ENCODE measurements at places on chromosomes 3 and 15. TPM values are rescaled to one million over a fixed set of nuclear protein-coding genes. Genes with fewer than 3 reads are reported as not detected.

The HTR3E gene
- not detected for total RNA-seq

The CADM2 gene
- total RNA-seq, result not detected

The ACKR4 gene
- 0.43 TPM for total RNA-seq

The GOLGA8T gene
- total RNA-seq, result not detected

The UBL7 gene
- 57.1 TPM for total RNA-seq

The GCNT3 gene
- 154 TPM for total RNA-seq

The CCR3 gene
- not detected for total RNA-seq

The SPESP1 gene
- total RNA-seq, result not detected

The GOLGA8G gene
- not detected for total RNA-seq

The GALNT15 gene
- total RNA-seq, result not detected

The CSTA gene
- not detected for total RNA-seq

DNA sequence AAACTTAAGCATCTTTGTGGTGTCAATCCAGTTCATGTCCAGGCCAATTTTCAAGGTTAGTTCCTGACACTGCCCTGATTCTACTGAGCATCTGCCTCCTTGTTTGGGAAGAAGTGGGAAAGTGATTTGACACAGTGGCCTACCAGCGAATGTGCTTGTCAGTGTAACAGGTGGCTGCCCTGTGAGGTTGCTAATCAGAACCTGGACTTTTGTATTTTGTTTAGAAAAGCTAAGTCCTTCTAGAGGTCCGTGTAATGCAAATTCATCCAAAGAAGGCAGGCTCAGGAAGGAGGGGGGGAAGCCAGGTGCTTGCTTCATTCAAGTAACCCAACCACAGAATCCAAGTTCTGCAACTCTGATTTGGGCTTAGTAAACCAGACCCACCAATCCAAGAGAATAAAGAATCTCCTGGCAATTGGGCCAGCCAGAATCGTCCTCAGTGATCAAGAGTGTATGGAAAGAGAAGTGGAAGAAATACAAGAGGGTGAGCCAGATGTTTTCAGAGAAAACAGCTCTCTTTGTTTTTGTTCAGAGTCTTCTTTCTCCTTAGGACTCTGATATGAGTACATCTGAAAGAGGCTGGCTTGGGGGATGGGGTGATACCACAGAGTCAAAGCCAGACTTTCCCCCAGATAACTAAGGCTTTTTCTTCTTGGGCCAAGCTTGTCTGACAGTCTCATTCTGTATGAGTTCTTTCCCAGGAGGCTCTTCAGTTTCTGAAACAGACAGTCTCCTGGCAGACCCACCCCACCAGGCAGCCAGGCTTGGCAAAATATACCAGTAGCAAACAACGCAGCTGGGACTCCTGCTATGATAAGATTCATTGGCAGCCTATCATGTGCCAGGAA lies 508.9 kb upstream of the TBL1XR1 start:
- DNase-seq, result no peak

DNA sequence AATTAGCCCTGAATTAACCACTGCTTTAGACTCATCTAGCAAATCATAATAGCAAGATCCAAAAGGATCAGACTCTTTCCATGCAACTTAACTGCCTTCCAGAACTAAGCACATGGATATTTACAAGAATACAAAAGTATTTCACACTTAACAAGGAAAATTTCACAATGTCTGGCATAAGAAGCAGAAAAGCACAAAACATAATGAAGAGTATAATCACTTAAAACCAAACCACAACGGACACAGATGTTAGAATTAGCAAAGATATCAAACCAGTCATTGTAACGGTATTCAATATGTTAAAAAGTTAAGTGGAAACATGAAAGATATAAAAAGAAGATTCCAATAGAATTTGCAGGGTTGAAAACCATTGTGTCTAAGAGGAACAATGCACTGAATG lies 51.5 kb upstream of the COL6A6 start:
- DNase-seq, result no peak

DNA sequence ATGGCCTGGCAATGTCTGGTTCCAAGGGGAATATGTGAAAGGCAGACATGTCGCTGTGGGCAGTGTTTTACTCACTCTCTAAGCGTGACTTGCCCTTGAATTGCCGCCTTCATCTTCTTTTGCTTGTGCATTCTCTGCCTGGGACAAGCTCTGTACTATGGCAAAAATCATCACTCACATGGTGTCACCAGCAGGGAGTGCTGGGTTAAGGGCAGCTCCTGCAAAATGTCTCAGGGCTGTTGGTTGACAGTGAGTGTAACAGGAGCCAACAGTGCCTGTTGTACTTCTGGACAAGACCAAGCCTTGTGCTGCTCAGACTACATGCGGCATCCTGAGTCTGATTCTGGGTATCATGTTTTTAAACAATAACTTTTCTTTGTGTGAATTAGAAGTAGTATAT lies 45.3 kb upstream of the KY start:
- DNase-seq, result no peak

- no peak for DNase-seq
These were observed 224.1 kb downstream of the IGSF11 start for GRCh38 chr3:118810499-118811035.

DNA sequence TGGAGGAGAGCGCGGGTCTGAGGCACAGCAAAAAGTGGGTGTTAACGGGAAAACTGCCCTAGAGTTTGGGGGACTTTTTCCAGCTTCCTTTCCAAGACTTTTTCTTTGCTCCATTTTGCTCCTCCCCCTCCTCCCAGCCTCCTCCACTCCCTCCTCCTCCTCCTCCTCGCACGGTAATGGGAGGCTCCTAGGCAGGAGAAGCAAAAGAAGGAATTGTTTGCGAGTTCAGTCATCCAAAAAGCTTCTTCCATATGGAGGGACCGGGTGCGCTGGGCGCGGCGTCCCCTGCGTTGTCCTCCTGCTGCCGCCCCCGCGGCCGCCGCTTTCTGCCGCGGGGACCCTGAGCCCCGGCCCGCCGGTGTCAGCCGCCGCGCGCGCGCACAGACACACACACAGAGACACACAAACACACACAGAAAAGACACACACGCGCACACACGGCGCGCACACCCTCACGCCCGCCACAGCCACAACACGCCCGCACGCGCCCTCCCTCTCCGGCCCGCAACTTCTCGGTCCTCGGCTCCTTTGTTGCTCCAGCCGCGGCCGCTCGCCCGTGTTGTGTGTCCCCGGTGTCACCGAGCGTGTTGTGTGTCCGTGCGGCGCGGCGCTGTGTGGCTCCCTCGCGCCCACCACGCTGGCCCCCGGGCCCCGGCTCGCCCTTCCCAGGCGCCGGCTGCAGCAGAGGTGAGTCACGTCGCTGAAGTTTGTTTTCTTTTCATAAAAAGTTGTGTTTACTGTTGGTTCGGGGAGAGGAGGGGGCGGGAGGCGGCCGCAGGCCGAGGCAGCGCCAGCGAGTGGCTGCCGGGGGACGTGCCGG lies at the start of gene BOC:
TSS of gene BOC (plus strand) at position 228 of the 820 bp plus-strand sequence. CDS start 38,246 bp downstream, outside the sequence.
- DNase-seq, result no peak

DNA sequence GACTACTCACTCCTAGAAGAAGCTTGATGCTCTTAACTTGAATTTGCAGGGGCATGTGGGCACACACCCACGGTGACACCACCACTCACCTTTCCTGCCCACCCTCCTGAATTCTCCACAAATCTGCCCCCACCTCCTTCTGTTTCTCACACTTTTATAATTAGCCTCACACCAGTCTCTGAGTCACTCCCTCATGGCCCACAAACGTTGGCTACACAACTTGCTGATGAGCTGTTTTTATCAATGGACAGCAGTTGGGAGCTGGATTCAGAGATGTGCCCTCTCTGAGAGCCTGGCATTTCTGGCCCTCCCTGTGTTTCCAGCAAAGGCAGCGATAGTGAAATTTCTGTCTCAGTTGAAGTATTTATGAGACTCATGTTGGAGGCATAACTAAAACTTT lies 1.3 kb downstream of the COLQ start:
- DNase-seq, result no peak

DNA sequence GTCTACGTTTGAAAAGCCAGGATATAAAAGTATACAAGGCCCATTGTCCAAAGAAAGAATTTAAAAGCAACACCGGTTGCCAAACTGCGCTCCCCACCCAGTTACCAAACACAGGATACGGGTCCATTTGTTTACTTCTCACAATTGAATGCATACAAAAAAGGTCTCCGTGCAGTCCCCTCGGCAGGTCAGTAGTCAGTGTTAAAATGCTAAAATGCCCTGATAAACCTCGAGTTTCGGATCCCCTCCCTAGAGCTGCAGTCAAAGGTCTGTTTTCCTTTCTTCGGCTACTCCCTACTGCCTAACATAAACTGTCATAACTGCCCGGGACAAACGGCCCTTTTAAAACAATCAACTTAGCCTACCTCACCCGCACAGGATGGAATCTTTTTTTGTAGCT lies 534.6 kb downstream of the FOXP1 start:
- peak; percentile 84 for DNase-seq

DNA sequence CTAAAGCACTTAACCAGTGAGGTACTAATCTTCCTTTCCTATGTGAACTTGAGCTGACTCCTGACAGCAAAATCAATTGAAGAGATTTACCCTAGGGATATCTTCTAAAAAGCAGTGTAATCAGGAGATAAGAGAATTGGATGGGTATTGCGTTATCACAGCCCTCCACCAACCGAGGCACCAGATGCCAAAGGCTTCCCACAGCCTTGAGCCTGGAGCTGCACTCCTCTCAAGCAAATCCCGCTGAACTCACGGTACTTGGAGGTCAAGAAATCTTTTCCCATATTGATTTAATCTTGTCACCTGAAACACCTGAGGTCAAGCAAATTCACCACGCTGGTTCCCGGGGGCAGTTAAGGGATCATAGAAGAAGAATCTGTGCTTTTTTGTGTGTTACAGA lies 346.8 kb downstream of the TBL1XR1 start:
- no peak for DNase-seq

DNA sequence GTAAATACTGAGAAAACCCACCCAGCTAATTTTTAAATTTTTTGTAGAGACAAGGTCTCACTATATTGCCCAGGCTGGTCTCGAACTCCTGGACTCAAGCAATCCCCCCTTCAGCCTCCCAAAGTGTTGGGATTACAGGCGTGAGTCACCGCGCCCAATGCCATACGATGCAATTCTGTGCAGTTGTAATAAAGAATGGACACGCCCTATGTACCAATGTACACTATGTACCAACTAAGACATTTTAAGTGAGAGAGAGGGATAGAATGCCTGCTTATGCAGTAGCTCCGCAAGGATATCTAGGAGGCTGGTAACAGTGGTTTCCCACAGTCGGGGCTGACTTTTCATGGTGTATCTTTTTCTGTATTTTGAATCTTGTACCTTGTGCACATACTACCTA lies 14.6 kb downstream of the ZNF710 start:
- no peak for DNase-seq

DNA sequence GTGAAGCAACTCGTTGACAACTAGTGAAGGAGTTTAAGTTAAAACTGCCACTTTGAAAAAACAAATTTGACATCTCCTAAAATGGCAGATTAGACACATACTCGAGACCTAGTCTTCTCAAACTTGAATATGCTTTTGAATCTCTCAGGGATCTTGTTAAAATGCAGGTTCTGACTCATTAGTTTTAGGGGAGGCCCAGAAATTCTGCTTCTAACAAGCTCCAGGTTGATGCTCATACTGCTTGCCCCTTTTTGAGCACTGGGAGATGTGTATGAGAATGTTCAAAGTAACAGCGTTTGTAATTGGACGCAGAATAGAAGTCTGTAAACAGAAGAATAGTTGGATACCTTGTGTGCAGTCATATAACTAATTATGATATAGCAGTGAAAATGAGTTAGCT lies 1.6 kb downstream of the C3orf38 start:
- no peak for DNase-seq

GRCh38 chr15:40843261-40843884 lies 475 bp upstream of the SPINT1 start:
- peak; percentile 55 for DNase-seq

GRCh38 chr15:42072141-42072685 lies 22.1 kb downstream of the PLA2G4D start:
- DNase-seq, result no peak

- no peak for DNase-seq
These were observed 53.5 kb downstream of the CCDC33 start for GRCh38 chr15:74289671-74290070.

DNA sequence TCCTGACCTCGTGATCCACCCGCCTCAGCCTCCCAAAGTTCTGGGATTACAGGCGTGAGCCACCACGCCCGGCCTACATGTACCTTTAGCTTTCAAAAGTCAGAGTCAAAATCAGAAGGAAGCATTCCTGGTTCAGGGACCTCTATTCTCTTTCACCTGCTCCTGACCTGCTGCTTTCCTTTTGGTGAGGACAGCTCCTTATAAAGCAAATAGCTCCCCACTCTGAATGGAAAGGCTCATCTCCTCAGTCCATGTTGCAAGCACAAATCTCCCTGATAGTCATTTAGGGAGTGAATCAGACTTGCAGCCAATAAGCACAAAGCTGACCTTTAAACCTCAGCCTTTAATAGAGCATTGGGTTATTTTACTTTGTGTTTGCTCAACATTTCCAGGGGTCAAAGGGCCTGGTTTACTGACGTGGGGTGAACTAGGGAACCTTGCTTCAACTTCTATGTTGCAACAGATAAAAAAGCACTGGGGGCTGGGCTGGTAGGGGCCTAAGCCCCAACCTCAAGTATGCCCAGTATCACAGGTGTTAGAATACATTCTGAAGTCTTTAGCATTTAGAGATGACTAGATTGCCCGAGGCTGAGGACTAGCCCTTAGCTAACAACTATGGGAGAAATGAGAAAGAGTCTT lies 43.1 kb downstream of the THRB start:
- peak; percentile 30 for DNase-seq

GRCh38 chr3:196792771-196793170 lies 53.1 kb downstream of the PAK2 start:
- DNase-seq, result no peak

- no peak for DNase-seq
These were observed 1.8 kb downstream of the CLDN18 start for GRCh38 chr3:138011722-138012121.

- DNase-seq, result peak; percentile 55
These were observed 49.8 kb upstream of the SLC4A7 start for GRCh38 chr3:27533718-27534573.

GRCh38 chr3:107598926-107599771 lies 76.4 kb downstream of the BBX start:
- peak; percentile 89 for DNase-seq

DNA sequence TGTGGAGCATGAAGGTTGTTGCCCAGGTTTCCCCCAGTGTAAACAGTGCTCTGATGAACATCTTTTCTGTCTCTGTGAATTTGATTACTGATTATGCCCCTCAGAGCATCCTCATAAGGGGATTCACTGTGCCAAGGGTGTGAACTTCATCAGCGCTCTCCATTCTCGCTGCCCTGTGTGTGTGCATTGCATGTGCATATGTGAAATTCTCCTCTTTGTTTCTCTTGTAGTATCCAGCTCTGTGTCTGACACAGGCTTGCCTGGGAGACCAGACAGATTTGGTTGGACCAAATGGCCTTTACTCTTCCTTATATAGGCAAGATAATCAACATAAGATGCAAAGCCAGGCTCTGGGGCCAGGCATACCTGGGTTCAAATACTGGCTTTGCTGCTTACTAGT lies 21.9 kb downstream of the CACNA2D3 start:
- no peak for DNase-seq
